Left ventricle myocardium superior (tissue), 1 donor: ENCODE measurements at places on chromosomes 11 and 22.

DNA sequence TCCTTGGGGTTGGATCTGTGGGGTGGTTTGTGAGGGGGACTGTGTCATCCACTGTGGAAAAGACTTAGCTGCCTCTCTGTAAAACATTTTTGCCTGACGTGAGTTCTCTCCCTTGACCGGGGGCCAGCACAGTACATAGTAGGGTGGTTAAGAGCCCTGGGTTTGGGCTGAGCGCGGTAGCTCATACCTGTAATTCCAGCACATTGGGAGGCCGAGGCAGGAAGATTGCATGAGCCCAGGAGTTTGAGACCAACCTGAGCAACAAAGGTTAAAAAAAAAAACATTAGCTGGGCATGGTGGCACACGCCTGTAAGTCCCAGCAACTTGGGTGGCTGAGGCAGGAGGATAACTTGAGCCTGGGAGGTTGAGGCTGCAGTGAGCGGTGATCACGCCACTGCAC is 74.7 kb upstream of the WNT7B start:
- no peak for DNase-seq

GRCh38 chr11:119509969-119510401 is 87.0 kb upstream of the THY1 start:
- no peak for DNase-seq

GRCh38 chr11:102930451-102930850 is 25.1 kb downstream of the MMP13 start:
- DNase-seq: no peak

DNA sequence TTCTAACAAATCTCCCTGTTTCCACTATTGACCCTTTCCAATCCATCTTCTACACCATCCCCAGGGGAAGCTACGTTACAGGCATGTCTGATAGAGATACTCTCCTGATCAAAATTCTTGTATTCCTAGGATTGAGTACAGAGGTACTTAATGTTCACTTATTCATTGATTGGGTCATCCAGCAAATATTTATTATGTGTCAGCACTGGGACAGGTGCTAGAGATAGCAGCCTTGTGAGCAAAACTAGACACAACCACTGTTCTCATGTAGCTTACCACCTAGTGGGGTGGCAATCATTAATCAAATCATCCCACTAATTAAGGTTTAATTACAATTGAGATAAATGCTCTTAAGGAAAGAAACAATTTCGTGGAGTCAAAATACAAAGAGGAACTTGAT is 9.4 kb upstream of the RTCB start:
- no peak for DNase-seq

DNA sequence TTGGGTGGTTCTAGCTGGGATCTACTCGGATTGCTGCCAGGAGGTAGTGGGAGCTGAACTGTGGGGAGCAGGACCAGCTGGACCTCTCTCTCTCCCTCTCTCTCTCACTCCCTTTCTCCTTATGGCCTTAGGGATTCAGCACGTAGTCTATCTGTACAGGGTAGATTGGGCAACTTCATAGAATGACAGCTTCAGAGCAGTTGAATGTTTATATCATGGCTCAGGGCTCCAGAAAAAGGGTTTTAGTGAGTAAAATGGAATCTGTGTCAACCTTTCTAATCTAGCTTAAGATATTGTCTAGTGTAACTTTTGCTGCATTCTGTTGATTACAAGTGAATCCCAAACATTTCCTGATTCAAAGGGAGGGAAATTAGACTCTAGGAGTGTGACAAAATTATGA is 127.7 kb upstream of the PDGFD start:
- no peak for DNase-seq

DNA sequence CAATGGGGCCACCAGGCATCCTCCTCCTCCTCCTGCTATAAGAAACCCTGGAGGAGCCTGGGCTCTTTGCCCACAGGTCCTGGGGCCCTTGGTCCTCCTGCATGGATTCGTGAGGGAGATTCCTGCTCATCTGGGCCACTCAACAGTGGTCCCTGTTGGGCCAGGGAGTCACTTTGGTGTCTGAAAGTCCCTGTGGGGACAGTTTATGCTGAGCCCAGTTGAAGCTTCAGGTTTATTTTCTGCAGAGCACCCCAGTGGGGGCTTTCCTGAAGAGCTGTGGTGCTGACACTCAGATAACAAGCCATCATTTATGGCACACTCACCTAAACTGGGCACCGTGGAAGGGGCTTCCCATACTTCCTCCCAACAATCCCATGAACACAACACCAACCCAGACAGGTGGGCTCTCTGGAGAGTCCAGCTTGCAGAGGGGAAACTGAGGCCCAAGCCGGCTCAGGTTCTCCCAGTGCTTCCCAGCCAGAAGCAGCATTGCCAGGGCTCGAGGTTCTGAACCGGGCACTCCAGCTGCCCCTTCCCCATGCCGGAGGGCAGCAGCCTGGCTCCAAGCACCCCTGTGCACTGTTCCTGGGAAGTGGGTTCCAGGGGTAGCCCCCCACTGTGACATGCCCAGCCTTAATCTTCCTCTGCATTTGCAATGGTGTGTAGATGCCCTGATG is 91.3 kb downstream of the MYEOV start:
- DNase-seq: no peak

DNA sequence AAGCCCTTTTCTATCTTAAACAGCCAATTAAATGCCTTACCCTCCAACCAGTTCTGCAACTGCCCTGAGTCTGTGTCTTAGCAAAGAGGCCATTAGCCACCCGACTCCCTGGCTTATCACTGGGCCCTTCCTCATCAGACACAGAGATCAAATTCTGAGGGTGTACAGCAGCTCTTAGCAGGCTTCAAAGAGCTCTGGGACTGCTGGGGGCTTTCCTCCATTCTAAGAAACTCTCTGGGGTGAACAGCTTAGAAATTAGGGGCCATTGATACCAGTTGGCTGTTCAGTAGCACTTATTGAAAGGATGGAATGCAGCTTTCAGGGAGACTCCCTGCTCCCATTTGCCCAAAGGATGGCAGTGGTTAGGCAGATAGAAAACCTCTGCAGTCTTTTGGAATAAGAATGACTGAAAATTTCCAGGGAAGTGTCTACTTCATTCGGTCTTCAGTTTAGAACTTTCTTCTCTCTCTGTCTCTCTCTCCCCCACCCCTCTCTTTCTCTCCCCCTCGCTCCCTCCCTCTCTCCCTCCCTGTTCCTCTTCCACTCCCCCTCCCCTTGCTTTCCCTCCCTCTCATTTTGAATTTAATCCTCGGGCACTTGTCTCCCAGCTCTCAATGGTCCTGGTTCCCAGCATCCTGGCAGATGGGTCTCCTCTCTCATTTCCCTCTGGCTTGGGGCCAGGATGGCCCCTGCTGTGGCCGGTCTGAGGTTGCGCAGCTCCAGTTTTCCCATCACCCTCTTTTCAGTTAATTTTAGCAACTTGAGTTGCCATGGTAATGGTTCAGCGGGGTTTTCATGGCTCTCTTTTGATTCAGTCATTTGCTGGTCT is 76.4 kb downstream of the COMMD9 start:
- DNase-seq: no peak

DNA sequence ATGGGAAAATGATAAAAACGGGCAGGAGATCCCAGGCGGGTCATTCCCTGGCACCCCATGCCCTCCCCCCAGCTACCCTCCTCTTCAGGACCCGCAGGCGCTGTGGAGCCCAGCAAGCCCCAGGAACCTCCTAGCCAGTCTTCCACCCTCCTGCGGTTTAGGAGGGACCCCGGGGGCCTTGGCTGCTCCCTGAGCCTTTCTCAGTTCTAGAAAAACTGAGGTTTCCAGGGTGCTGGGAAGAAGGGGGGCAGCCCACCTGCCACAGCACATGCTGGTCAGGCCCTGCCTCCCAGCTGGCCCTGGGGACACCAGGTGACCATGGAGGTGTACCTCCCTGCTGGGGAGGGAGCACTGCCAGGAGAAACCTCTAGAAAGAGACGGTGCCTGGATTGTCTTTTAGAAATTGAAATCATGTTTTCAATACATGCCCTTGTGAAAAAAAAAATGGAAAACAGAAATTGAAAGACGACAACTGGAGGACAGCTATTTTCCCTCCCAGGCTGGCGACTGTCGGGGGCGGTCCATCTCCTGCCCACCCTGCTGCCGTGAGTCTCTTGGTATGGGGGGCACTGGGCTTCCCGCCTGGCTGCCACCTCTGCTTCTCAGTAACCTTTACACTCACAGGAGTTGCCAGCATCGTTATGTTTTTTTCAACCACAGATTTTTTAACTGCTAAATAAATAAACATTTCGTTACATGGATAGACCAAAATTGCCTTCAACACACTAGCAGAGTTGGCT is 398.5 kb downstream of the TBC1D22A start:
- DNase-seq: no peak

DNA sequence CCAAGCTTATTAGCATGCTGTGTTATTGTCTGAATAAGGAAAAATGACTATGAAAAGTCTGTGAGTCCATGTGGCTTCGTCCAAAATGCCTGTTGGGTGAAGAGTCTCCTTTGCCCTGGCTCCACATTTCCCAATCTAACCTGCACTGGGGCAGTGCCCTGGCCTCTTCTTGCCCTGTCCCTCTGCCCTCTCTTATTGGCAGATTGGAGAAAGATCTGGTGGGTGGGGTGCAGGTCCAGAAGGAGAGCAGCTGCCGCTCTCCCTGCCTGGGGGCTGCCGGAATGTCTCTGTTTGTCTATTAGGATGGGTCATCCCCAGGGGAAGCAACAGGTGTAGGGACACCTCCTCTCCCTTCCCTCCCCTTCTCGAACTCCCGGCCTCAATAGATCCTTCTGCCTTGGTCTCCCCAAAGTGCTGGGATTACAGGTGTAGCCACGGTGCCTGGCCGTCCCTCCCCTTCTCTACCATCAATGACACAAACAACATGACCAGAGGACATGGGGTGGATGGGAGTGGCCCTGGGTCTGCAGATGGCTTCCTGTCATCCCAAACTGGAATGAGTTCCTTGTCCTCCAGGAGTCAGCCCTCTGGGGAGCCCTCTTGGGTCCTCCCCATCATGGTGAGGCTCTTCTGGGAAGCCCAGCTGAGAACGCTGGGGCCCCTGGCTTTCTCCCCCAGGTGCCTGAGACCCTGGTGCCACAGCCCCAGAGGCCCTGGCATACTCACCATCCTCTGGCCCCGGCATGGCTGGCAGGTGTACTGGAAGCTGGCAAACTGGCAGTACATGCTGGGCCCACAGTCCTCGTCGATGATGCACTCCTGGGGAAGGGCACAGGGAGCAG is 40.5 kb downstream of the DKK3 start:
- DNase-seq: no peak

- DNase-seq: no peak
Observed at GRCh38 chr11:83073258-83073657, 1.6 kb upstream of the RAB30 start.

- DNase-seq: no peak
Observed at GRCh38 chr11:10395166-10395897, 59.7 kb upstream of the AMPD3 start.

- DNase-seq: peak; percentile 93
Observed at GRCh38 chr11:8709002-8709672, 26.5 kb downstream of the RPL27A start.

- peak; percentile 64 for DNase-seq
Observed at GRCh38 chr11:69382131-69383128, 88.5 kb downstream of the MYEOV start.

DNA sequence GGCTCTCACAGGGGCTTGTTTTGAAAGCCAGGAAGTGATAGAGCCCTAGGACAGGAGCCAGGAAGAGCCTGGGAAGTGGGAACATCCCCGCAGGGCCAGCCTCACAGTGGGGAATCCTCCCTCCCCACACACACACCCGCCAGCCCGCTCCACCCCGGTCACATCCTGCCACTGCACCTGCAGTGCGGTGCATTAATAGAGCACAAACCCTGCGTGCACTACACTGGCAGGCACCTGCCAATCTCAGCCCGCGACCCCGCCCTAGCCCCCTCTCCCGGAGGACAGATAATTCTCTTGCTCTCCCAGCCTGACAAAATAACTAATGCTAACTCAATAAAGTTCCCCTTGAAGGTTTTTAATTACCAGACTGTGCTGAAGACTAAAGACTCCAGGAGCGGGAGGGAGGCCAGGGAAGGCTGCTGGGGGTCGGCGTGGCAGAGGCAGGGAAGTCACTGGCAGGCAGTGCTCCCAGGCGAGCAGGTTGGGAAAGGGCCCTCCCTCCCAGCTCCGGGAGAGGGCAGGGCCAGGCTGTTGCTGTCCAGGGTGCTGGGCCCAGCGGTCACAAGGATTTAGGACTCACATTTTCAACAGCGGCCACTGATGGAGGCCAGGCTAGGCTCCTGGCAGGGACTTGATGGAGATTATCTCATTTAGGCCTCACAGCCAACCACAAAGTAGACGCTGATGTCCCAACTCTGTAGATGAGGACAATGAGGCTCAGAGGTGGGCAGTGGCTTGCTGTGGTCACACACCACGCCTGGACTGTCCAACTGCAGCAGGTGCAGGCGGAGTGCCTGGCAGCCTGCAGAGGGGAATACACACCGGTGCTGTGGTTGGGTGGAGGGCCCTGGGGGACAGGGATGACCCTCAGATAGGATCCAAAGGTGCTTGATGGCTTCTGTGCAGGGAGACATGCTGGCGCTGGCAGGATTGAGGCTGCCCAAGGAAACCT is 23.9 kb upstream of the TCF20 start:
- peak; percentile 74 for DNase-seq

DNA sequence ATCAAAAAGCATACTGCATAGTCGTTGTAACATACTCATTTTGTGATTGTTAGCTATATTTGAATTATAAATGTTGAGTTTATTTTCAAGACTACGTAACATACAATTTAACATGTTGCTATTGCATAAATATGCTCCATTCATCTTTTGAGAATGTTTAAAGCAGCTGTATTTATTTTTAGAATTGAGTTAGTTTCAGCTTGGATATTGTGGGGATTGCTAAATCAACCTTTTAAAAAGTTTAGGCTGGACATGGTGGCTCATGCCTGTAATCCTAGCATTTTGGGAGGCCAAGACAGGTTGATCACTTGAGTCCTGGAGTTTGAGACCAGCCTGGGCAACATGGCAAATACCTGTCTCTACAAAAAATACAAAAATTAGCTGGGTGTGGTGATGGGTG is 288.1 kb downstream of the DYNC2H1 start:
- no peak for DNase-seq

DNA sequence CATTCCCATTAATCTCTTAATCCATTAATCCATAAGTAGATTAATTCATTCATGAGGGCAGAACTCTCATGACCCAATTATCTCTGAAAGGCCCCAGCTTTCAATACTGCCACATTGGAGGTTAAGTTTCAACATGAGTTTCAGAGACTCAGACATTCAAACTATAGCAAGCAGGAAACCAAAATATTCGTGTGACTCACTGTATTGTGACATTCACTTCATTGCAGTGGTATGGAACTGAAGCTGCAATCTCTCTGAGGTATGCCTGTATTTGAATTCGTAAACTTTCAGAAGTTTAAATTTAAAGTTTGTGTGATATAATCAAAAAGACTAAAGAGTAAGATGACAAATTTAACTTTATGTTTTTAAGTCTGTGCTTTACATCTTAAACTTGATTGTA is 2.9 kb upstream of the OR52J3 start:
- DNase-seq: no peak

- no peak for DNase-seq
Observed at GRCh38 chr11:2213384-2213842, 41.8 kb upstream of the TH start.

- peak; percentile 47 for DNase-seq
Observed at GRCh38 chr11:126318574-126319373, 14.9 kb downstream of the DCPS start.

GRCh38 chr11:33942954-33943353 is 51.1 kb upstream of the LMO2 start:
- DNase-seq: peak; percentile 46

GRCh38 chr22:47411006-47411405 is 648.6 kb downstream of the TBC1D22A start:
- DNase-seq: no peak

GRCh38 chr11:34676227-34676626 is 55.3 kb downstream of the EHF start:
- no peak for DNase-seq
